ENCODE measurements at places on chromosomes 6 and 20.
A peak's percentile ranks its signal among the peaks of the same experiment; 100 is the strongest.

GRCh38 chr6:167795321-167795811, 31.3 kb upstream of the AFDN start:
- DNase-seq, result no peak

- no peak for DNase-seq
Observed at GRCh38 chr20:20711413-20711812, 1.0 kb downstream of the RALGAPA2 start.

- DNase-seq, result no peak
Observed at GRCh38 chr6:152356662-152357061, 280.5 kb downstream of the SYNE1 start.

DNA sequence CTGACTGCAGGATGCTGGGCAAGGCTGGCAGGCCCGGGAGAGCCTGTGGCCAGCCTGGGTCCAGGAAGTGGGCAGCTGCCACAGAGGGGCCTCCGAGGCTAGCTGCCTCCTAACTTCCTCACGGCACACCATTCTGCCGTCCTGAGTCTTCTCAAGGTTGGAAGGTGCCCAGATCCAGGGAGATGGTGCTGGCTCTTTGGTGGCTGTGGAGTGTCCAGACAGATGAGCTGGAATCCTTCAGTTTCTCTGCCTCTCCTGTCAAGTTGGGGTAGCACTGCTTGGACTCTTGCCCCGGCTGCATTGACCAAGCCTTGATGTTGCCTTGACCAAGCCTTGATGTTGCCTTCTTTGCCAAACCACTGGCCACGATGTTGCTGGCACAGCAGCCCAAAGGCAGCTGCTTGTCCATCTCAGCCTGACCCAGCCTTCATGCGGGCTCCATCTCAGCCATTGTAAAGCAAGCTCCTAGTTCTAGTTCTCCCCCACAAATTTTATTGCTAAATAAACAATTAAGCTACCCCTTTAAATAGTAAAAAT, 75.1 kb upstream of the AFDN start:
- no peak for DNase-seq

DNA sequence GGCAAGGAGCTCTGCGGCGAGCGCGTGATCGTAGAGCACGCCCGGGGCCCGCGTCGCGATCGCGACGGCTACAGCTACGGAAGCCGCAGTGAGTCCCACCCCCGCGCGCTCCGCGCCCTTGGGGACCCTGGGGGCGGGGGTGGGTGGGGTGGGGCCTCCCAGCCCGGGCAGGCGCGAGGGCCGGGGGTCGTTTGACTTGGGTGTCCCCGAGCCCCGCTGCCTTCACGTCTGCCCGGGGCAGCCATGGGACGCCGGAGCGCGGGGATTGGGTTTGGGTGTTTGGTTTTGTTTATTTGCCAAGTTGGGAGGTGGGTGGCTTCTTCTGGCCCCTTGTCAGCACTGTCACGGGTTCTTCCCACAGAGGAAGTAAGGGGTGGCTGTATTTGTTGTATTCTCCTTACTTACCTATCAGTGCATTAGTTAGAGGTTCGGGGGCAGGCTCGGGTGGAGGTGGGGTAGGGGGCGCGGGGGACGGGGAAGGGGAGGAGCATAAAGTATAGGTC, 777 bp downstream of the SRSF6 start:
- no peak for DNase-seq

GRCh38 chr20:62758226-62758912, 37.9 kb upstream of the MRGBP start:
- no peak for DNase-seq

DNA sequence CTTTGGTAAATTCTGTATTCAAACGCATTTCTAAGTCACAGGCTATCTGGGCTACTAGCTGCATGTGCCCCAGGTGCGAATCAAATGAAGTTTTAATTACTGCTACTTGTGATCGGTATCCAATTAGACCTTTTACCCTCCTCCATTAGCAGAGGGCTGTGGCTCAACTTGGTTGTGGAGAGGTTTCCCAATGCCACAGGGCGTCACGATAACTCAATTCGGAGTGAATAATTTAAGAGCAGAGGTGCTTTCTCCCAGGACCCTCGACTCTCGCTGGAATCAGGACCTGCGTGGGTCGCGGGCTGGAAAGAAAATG, 640 bp downstream of the SAYSD1 start:
- no peak for DNase-seq

GRCh38 chr6:81793821-81794475, 41.5 kb upstream of the TENT5A start:
- no peak for DNase-seq

DNA sequence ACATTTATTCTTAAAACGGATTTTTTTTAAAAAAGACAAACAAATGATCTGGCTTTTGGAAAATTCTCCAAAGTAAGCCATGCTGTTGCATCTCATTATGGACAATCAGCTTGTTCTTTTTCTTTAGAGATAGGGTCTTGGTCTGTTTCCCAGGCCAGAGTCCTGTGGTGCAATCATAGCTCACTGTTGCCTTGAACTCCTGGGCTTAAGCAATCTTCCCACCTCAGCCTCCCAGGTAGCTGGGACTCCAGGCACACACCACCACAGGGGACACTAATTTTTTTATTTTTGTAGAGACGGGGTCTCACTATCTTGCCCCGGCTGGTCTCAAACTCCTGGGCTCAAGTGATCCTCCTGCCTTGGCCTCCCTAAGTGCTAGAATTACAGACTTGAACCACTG, 45.9 kb upstream of the TGM3 start:
- no peak for DNase-seq

- DNase-seq, result no peak
Observed at GRCh38 chr6:149032599-149033405, 284.7 kb upstream of the TAB2 start.

DNA sequence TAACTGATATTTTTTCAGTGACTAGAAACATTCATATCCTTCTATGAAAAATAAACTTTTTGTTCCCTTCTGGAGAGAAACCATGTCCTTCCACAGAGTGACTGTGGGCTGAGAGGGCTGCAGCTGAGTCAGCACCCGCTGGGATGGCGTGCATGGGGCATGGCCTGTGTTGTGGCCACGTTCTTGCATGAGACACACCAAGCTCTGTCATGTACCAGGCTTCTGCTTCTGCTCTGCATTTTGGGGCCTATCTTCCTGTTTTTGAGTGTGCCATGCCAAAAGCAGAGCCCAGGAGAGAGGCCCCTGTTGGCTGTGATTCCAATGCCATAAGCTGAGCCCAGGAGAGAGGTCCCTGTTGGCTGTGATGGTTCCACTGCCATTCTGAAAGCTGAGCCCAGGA, 10.8 kb downstream of the APMAP start:
- peak; percentile 57 for DNase-seq

GRCh38 chr6:57276946-57277345, 40.5 kb upstream of the PRIM2 start:
- no peak for DNase-seq

GRCh38 chr20:62508641-62509051, 32.9 kb upstream of the GATA5 start:
- no peak for DNase-seq

GRCh38 chr6:111585974-111586315, 19.7 kb downstream of the TRAF3IP2 start:
- no peak for DNase-seq

DNA sequence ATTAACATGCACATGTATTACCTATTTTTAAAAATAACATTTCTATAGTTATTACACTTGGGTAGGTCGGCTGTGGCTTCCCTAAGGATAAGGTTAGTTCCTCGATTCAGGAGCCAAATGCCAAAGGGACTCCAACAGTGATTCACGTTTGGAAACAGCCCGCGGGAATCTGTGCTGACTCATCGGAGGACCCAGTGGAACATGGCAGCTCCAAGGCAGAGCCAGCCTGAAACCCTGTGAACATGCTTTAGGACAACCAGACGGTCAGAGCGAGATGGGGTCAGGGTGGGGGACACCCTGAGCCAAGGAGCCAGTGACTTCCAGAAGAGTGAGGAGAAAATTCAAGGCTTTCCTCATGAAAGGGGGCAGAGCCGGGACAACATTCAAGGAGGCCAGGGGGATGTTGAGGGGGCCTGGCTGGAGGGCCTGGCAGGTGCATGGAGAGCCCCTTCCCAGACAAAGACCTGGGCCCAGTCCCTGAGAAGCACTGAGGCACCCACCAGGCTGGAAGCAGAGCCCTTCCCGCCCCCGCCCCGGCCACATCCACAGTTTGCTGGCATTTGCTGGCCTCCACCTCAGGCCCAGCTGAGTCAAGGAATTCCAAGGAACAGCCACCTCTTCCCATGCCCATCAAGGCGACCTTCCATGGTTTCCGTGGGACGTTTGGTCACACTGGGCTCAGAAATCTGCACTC, 133.2 kb downstream of the SNX5 start:
- no peak for DNase-seq

DNA sequence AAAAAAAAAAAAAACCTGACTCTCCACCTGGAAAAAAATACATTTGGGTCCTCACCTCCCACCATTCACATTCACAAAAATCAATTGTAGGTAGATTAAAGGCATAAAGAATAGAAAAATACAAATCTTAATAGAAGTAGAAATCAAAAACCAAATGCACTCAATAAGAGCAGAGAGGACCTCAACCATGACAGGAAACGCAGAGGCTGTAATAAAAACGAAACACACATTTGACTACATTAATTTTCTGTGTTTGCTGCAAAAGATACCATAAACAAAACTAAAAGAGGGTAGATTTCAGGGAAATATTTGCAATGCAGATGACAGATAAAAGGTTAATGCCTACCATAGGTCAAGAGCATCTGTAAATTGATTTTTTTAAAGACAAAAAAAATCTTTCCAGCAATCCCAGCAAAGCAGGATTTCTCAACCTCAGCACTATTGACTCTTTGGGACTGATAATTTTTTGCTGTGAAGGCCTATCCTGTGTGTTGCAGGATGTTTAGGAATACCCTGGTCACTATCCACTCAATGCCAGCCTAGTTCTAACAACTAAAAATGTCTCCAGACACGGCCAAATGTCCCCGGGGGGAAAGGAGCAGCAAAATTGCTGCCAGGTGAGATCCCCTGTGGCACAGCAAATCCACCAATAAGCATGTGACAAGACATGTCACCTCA, 9.1 kb downstream of the ETV7 start:
- no peak for DNase-seq

DNA sequence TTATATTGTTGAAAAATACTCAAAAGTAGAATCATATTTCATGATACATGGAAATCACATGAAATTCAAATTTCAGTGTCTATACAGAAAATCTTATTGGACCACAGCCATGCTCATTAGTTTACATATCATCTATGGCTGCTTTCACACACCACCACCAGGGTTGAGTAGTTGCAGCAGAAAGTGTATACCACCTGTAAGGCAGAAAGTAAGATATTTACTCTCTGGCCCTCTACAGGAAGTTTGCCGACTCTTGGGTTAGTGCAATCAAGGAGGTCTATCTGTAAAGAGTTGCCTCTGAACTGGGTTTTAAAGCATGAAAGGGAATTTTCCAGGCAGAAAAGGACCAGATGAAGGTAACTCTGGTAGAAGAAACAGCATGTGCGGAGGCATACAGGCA, 432.3 kb downstream of the DHX35 start:
- DNase-seq, result no peak

GRCh38 chr20:1299522-1299921, 29.4 kb downstream of the SDCBP2 start:
- DNase-seq, result no peak

GRCh38 chr20:19885939-19886660, 128.0 kb downstream of the RIN2 start:
- DNase-seq, result peak; percentile 69

- no peak for DNase-seq
Observed at GRCh38 chr6:26539071-26539615, 977 bp downstream of the HMGN4 start.

DNA sequence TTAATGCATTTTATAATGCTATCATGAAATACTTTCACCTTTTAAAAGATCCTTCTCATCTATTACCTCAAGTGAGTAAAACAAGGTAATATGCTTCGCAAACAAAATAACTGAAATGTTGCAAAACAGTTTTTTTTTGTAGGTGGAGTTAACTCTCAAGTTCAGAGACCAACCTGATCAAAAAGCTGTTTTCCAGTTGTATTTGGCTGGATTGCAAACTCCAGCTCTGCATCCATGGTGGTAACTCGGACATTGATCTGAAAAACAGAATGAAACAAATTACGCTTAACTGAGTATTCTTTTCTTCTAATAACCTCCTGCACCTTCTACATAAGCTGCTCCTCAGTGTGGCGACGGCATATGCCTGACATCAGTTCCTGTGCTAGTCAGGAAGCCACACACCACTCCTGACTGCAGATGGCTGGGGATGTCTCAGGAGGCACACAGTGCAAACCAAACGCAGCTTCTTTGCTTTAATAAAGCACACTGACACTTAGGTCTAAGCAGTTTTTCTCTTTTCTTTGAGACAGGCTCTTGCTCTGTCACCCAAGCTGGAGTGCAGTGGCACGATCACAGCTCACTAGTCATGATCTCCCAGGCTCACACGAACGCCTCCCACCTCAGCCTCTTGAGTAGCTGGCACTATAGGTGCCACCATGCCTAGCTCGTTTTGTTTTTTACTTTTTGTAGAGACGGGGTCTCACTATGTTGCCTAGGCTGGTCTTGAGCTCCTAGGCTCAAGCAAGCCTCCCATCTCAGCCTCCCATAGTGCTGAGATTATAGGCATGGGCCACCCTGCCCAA, 29.9 kb downstream of the EZR start:
- DNase-seq, result no peak

- no peak for DNase-seq
Observed at GRCh38 chr6:15081447-15081846, 164.4 kb upstream of the JARID2 start.

DNA sequence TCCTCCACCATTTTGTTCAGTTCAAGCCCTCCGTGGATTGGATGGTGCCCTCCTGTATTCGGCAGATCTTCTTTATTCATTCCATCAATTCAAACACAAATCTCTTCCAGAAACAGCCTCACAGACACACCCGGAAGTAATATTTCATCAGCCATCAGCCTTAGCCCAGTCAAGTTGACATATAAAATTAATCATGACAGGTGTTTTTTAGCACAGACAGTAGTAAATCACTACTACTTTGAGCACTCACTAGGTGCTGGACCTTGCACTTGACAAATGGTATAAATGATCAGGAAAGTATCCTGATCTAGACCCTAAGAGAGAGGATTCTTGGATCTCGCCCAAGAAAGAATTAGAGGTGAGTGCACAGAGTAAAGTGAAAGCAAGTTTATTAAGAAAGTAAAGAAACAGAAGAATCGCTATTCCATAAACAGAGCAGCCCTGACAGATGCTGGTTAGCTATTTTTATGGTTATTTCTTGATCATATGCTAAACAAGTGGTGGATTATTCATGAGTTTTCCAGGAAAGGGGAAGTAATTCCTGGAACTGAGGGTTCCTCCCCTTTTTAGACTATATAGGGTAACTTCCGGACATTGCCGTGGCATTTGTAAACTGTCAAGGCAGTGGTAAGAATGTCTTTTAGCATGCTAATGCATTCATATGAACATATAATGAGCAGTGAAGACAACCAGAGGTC, 194.6 kb upstream of the LAMP5 start:
- no peak for DNase-seq

GRCh38 chr20:35014537-35014936, 58.9 kb downstream of the MYH7B start:
- DNase-seq, result no peak

DNA sequence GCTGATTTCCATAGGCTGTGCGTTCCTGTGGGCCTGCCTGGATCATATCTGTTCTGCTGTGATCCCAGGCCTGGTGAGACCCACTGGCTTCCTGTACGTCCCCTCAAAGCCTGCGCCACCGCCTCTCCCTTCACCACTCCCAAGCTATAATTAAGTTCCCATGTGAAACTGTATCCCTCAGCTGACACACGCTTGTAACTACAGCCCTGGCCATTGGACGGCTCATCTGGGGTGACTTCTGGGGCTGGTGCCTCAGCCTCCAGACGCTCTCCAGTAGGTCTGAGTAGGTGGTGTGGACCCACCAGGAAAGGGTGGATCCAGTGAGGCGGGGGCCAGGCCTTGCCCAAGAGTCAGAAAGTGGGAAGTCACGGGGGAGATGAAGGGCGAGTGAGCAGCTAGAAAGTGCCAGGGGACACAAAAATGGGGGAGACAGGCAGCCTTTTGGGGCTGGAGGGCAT, 21.0 kb downstream of the PPARD start:
- no peak for DNase-seq

Data from C1 segment of cervical spinal cord (tissue), 14 donors.